ENCODE measurements at places on chromosomes 5 and 9.

GRCh38 chr5:110544603-110545002 lies 181.9 kb downstream of the TMEM232 start:
- DNase-seq, result no peak

DNA sequence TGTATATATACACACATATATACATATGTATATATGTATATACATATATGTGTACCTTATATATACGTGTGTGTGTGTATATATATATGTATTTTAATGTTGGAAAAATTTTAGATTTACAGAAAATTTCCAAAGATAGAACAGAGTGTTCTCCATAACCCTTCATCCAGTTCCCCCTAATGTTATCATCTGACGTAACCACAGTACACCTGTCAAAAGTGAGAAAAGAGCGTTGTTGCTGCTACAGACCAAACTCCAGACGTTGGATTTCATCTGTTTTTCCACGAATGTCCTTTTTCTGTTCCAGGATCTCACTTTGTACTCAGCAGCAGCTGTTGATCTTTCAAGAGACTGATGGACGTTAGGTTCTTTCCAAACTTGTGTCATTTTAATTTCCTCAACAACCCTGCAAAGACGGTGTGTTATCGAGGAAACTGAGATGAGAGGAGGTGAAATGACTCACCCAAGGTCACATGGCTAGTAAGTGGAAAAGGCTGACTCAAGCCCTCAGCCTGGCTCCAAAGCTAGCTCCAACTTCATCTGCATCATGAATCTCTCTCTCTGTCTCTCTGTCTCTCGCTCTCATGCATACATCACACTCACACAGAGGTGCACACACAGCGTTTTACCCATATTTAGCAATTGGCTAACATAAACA lies 17.0 kb upstream of the NTNG2 start:
- DNase-seq, result no peak

GRCh38 chr5:16888694-16889124 lies 47.4 kb downstream of the MYO10 start:
- no peak for DNase-seq

DNA sequence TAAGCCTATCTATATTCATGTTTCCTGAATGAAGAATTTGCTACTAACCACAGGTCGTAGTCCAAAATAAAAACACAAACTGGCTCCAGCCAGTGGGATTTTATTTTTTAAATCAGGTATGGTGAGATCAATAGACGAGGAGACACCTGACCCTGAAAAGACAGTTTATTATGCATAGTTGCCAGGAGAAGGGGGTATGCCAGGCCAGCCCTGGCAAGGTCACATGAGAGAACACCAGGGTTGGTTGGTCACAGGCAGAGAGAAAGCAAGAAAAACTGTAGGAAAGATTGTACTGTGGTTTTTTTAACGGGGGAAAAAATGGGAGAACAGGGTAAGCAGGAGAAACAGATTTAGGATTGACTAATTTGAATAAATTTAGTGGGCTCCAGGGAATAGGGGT lies 125.3 kb downstream of the CDH18 start:
- DNase-seq, result no peak

GRCh38 chr9:80586786-80587330 lies 1015.1 kb downstream of the TLE4 start:
- no peak for DNase-seq

- DNase-seq, result no peak
Measured at GRCh38 chr5:33237471-33237870, 203.3 kb upstream of the TARS1 start.

- DNase-seq, result no peak
Measured at GRCh38 chr9:4106760-4107143, 193.1 kb downstream of the GLIS3 start.

- no peak for DNase-seq
Measured at GRCh38 chr5:90675222-90675621, 116.6 kb downstream of the ADGRV1 start.

GRCh38 chr5:134525683-134526482 lies 413 bp downstream of the JADE2 start:
- DNase-seq, result peak; percentile 51

GRCh38 chr5:149371296-149371962 lies 7.7 kb downstream of the IL17B start:
- peak; percentile 62 for DNase-seq
